GM03348 (cell line): ENCODE measurements at places on chromosomes 6 and 20.

- DNase-seq = no peak
Measured at GRCh38 chr20:21920211-21920610, 214.7 kb downstream of the PAX1 start.

GRCh38 chr6:130320908-130321307 is 44.9 kb upstream of the TMEM200A start:
- DNase-seq = no peak

- no peak for DNase-seq
Measured at GRCh38 chr6:29829766-29830165, 2.1 kb downstream of the HLA-G start.

DNA sequence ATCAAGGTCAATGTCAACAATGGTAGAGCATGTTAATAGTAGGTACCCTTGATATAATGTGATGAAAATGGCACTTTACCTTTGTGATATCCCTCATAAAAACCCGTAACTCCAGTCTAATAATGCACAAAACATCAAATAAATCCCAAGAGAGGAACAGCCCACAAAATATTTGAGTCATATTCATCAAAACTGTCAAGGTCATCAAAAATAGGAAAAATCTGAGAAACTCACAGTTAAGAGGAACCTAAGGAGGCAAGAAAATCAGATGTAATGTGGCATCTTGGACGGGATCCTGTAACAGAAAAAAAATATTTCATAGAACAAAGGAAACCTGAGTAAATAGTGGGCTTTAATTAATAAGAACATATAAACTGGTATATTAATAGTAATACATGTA is 25.5 kb upstream of the OSTM1 start:
- no peak for DNase-seq

- no peak for DNase-seq
Measured at GRCh38 chr20:29743101-29743931, 1514.1 kb upstream of the DEFB115 start.

- DNase-seq = peak; percentile 51
Measured at GRCh38 chr6:83615025-83615999, 93.6 kb downstream of the SNAP91 start.

DNA sequence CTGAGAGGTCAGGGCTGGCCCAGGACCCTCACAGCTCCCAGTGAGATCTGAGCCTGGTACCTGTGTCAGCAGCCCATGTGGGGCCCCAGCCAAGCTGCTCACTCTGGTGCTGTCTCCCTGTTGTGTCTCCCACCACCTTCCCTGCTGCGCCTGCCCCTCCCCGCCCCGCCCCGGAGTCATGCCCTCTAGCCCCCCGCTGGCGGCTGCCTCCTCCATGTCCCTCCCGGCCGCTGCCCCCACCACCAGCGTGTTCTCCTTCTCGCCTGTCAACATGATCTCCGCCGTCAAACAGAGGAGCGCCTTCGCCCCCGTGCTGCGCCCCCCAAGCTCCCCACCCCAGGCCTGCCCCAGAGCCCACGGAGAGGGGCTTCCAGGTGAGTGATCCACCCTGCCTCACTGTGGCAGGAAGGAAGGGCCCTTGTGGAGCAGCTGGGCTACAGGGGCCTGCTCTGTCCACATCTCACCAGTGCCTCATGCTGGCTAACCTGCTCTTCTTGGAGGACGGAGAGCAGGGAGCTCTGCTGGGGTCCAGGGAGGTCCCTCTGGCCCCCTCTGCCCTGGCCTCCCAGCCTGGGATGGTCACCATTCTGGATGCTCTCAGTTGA is 44.9 kb downstream of the CPXM1 start:
- no peak for DNase-seq

GRCh38 chr6:134520181-134521115 is 202.5 kb upstream of the SGK1 start:
- peak; percentile 57 for DNase-seq

- DNase-seq = no peak
Measured at GRCh38 chr20:57193094-57193493, 73.3 kb downstream of the BMP7 start.

GRCh38 chr20:59728722-59729430 is 124.5 kb downstream of the PHACTR3 start:
- no peak for DNase-seq

- peak; percentile 90 for DNase-seq
Measured at GRCh38 chr6:73309785-73310502, 44.1 kb downstream of the DPPA5 start.

- peak; percentile 62 for DNase-seq
Measured at GRCh38 chr6:56863366-56863765, 91.5 kb upstream of the BEND6 start.

DNA sequence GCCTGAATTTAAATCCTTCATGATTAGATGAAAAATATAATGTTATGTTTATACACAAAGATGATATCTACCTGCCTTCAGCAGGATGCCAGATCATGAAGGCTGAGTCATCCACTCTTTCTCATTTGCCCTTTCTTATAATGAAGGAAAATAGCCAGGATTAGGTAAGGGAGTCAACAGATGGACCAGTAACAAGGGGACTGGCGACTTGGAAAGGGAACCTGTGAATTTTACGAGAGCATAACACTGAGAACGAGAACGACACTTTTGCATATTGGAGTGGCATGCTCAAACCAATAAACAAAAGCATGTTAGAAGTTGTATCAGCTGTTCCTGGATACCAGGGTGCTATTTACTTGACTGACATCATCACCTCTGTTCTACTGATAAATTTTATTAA is 154.0 kb downstream of the LAMP5 start:
- DNase-seq = no peak

- DNase-seq = no peak
Measured at GRCh38 chr20:35179292-35180212, 7.7 kb downstream of the PROCR start.

DNA sequence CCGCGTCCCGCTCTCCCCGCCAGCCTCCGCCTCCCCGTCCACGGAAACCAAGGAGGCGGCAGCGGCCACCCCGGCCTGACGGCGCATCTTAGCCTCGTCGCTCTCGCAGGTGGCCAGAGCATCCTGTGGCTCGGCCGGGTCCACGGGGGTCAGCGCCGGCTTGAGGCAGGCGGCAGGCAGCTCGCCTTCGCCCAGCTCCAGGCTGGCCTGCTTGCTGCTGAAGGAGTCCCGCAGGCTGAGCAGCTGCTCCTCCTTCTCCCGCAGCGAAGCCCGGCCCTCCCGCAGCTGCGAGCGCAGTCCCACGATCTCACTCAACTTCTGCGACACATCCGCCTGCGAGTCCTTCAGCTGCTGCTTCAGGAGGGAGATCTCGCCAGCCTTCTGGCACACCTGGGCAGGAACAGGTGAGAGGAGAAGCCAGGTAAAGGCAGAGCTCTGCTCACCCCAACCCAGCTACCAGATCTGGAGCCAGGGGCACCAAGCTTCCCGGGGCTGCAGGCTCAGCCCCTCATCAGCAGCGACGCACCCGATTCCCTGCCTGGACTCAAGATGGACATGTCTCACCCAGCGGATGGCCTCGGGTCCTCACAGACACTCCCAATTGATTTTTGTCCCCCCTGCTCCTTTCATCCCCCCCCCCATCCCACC is 5.2 kb upstream of the FASTKD5 start:
- no peak for DNase-seq

DNA sequence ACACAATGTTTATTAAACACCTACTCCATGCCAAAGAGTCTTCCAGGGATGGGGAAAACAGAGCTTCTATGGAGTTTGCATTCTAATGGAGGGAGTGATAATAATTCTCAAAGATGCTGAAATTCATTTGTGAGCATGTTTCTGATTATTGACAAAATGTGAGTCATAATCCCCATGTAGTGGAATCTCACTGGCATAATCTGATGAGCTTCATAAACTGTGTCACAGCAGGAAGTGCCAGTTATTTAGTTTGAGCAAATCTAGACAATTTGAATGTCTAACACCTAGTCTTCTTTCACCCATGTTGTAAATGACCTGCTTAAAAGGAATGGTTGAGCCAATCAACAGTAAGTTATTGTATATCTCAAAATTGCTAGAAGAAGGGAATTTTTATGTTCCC is 95.1 kb downstream of the KCNQ5 start:
- DNase-seq = peak; percentile 16

DNA sequence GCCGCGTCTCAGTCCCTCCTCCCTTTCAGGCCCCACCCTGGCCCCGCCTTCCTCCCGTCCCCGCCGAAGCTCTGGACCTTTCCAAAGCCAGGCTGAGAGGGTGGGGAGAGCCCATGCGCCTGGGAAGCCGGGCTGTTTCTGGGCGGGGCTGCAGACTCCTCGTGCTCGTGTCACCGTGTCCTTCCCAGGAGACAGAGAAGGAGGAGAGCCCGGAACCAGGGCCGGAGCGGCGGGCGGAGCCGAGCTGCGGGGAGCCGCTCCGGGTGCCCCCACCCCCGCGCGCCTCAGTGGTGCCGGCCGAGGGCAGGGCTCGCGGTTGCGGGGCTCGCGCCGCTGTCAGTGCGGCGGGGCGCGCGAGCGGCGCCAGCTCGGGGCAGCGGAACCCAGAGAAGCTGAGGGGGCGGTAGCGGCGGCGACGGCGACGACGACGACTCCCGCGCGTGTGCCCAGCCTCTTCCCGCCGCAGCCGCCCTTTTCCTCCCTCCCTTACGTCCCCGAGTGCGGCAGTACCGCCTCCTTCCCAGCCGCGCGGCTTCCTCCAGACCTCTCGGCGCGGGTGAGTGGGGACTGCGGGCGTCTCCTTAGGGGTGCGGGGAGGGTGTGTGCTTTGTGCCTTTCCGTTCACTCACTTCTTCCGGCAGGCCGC is at the start of gene RALY:
Gene RALY (plus strand): TSS at position 336 of the 646 bp plus-strand sequence. CDS start 78,164 bp downstream, outside the sequence.
- peak; percentile 98 for DNase-seq

GRCh38 chr20:34703424-34704176 is 544 bp upstream of the TP53INP2 start:
- DNase-seq = peak; percentile 28

GRCh38 chr20:53428588-53428987 is 165.1 kb downstream of the ZNF217 start:
- DNase-seq = no peak

GRCh38 chr6:298233-299103 is 6.2 kb downstream of the DUSP22 start:
- DNase-seq = no peak

DNA sequence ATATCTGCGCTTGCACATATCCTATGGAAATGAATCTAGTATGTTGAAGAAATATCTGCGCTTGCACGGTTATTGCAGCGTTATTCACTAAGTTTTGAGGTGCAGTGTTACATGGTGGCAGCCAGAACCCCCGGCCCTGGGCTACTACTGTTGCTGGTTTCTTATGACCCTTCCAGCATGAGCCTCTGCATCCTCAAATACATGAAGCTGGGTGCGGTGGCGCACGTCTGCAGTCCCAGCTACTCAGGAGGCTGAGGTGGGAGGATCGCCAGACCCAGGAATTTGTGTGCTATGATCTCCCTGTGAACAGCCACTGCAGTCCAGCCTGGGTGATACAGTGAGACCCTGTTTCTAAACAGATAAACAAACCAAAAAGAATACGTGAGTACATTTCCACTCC is 9.3 kb upstream of the CEBPB start:
- DNase-seq = no peak

GRCh38 chr20:44961011-44961869 is 1.0 kb upstream of the TOMM34 start:
- DNase-seq = no peak

DNA sequence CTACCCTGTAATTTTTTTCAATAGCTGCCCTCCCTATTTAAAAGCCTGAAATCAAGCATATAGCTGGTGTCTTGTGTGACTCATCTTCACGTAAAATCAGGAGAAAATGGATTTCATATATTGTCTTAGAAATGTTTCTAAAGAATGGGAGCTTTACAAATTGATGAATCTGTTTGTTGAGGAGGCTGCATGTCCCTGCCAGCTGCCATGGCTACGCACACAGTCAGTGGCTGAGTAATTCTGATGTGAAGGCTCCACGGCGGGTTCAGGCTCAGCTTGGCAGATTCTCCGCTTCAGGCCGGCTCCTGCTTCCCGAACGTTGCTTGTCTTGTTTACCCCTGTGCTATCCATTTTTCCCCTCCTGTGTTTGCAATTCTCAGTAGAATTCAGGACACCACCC is 82.8 kb downstream of the CCDC170 start:
- no peak for DNase-seq

GRCh38 chr6:2448826-2449571 is 203.6 kb upstream of the GMDS start:
- DNase-seq = peak; percentile 73

GRCh38 chr20:63554361-63555278 is 661 bp downstream of the FNDC11 start:
- no peak for DNase-seq

DNA sequence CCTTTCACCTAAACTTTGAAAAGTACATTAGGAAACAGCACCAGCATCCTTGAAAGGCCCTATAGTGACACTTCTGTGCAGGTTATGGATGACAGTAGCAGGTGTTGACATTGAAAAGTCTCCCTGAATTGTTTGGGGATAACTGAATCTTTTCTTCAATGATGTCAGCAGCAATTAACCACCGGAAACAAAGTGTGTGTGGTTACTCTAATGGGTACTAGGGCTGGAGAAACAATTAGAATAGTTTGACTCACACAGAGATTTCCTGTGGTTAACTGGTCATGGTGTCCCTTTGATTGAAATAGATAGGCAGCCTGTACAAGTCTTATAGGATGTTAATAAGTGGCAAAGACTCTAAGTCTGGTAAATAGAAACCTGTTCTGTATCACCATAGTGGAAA is 189.1 kb downstream of the TBX18 start:
- DNase-seq = peak; percentile 20

DNA sequence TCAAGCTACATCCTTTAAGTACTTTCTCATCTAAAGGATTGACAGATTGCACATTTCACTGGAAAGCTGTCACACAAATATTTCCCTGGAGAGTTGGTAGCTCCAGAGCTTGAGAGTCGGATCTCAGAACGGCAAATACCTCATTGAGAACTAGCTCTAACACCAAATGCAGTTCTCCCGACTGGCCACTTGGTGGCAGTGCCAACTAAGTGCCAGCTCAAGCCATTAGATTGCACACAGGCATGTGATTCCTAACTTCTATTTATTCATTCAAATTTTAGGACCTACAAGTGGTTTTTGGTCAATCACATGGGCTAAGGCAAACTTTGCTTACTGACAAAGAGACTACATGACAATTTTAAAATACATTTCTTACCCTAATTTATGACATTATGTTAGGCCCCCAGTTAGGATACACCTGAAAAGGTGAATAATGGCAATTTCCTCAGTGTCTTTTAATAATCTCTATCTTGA is 7.9 kb upstream of the MCHR2 start:
- peak; percentile 76 for DNase-seq

DNA sequence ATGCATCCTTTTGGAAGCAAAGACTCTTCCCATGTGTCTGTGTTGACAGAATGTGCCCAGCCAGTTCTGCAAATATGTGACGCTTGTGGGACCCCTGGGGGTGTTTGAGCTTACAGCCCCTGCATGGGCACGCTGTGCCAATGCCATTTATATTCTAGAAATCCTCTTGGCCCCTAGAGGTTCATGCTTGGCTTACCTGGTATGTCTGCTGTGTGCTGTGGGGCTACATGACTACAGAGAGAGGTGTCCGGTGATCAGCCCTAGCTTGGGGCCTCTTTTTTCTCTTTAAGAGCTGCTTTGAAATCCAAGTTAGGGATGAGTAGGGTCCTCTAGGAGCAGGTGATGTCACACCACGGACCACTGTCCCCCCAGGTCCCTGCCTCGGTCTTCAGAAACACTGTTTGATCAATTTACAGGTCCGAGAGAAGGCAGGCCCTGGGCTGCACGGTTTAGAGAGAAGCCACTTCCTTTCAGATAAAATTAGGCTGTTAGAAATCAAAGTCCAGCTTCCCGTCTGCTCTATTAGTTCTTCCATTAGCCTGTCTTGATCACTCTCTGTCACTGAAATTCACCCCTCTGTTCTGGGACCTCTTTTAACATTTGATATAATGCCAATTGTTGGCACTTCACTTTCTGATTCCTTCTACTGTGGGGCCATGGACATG is 26.5 kb downstream of the BCAS4 start:
- DNase-seq = no peak
